ENCODE measurements at places on chromosomes 12 and 14. TPM values are rescaled to one million over a fixed set of nuclear protein-coding genes. Genes with fewer than 3 reads are reported as not detected.

RNASE4 gene
- total RNA-seq = 15.8 TPM

CTSG gene
- total RNA-seq = not detected

TDRD9 gene
- 2.2 TPM for total RNA-seq

SPIC gene
- total RNA-seq = not detected

VWF gene
- total RNA-seq = 1.3 TPM

CLEC2B gene
- 13.9 TPM for total RNA-seq

CLEC2A gene
- total RNA-seq = not detected

ANKS1B gene
- total RNA-seq = 1.2 TPM

PAX9 gene
- total RNA-seq = under 0.01 TPM

C14orf39 gene
- total RNA-seq = not detected

GDF3 gene
- not detected for total RNA-seq

DNAI7 gene
- 0.11 TPM for total RNA-seq

LRRC9 gene
- total RNA-seq = under 0.01 TPM

DPPA3 gene
- total RNA-seq = not detected

AGAP2 gene
- total RNA-seq = 0.87 TPM

BRAP gene
- total RNA-seq = 18.0 TPM

STAT6 gene
- total RNA-seq = 61.0 TPM

SERPINA10 gene
- total RNA-seq = under 0.01 TPM

MANSC4 gene
- not detected for total RNA-seq

LYZ gene
- total RNA-seq = not detected
